Naive thymus-derived CD4-positive, alpha-beta T cell (primary cell): ENCODE measurements at places on chromosomes 11 and 22.

DNA sequence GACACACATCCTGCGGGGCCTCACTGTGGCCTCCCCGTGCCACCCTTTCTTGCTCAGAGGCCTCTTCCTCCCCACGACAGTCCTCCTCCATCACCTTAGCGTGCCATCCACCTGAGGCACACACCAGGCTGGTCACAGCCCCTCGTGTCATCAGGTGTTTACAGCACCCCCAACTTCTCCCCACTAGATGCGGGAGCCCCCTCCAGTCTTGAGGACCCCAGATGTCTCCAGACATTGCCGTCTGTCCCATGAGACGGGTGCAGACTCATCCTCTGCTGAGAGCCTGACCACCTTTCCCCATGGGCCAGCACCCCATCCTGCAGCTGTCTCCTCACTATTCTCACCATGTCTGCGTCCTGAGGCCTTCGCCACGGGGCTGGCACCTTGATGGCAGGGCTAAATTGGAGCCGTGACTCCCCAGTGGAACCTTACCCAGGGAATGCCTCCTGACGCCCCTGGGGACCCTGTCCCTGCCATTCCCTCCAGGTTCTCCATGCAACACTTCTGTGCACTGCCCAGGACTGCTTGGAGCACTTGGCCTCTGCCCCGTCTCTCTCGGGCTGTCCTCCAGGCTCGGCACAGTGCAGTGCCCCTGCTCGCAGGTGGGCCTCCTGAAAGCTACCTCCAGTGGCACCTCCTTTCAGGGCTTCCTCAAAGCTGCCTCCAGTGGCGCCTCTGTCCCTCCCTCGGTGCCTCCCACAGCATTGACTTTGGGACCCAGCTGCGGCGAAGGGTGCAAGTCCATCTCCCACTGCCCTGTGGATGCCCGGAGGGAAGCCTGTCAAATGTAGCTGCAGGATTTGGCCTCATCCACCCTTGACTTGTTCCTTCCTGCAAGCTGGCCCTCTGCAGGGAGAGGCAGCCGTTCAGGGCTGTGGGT lies 1386.8 kb downstream of the BRD1 start:
- H3K27ac ChIP-seq: no peak overlapping the region
- DNase-seq: no peak
- H3K36me3 ChIP-seq: no peaks in the 10 kb centered on the region
- H3K4me3 ChIP-seq: no peak overlapping the region

DNA sequence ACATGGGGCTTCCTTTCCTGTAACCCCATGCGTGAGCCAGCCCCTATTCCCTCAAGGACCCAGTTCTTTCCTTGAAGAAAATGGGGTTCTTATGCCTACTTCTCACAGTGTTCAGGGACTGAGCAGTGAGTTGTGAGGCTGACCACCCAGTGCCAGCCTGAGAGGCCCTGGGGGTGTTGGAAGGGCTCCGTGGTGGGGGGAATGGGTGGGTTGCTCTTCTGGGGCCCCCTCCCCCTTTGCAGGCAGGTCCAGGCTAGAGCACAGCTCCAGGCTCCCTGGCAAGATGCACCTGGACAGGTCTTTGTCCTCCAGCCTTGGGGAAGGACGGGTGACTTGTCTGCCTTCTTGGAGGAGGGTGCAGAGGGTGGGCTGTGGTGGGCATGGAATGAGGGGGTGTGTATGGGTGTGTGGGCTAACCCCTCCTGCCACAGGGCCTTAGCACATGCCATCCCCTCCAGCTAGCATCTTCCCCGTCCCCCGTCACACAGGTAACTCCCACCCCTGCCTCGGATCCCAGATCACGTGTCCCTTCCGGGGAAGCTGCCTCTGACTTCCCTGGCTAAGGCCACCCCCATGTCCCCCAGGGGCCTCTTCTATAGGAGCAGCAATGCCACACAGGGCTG lies 64.6 kb downstream of the MYEOV start:
- no peak overlapping the region for H3K27ac ChIP-seq
- DNase-seq: no peak
- no peaks in the 10 kb centered on the region for H3K27me3 ChIP-seq
- no peaks in the 10 kb centered on the region for H3K36me3 ChIP-seq
- no peak overlapping the region for H3K4me3 ChIP-seq

DNA sequence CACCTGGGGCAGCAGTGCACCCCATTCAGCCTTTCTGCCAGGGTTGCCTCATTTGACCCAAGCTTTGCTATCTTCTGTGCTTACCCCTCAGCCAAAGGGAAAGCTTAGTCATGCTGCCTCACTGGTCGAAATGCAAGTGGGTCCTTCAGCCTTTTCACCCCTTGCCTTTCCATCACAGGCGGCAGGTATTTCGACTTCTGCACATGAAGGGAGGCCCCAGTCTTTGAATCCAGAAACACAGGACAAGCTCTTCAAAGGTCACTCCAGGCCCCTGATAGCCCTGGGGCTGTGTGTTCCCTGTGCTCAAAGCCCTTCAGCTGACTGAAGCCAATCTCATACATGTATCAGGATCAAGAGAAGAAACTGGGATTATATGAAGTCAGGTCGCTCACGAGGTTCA lies 129.7 kb downstream of the SNX19 start:
- no peaks in the 10 kb centered on the region for H3K36me3 ChIP-seq
- no peaks in the 10 kb centered on the region for H3K27me3 ChIP-seq
- H3K4me1 ChIP-seq: no peaks in the 10 kb centered on the region
- DNase-seq: no peak
- H3K4me3 ChIP-seq: no peak overlapping the region
- no peak overlapping the region for H3K27ac ChIP-seq

- DNase-seq: no peak
- H3K27me3 ChIP-seq: no peaks in the 10 kb centered on the region
- no peak overlapping the region for H3K27ac ChIP-seq
- no peaks in the 10 kb centered on the region for H3K4me1 ChIP-seq
- H3K4me3 ChIP-seq: no peak overlapping the region
Measured at GRCh38 chr22:22070371-22070824, 87.8 kb upstream of the TOP3B start.

DNA sequence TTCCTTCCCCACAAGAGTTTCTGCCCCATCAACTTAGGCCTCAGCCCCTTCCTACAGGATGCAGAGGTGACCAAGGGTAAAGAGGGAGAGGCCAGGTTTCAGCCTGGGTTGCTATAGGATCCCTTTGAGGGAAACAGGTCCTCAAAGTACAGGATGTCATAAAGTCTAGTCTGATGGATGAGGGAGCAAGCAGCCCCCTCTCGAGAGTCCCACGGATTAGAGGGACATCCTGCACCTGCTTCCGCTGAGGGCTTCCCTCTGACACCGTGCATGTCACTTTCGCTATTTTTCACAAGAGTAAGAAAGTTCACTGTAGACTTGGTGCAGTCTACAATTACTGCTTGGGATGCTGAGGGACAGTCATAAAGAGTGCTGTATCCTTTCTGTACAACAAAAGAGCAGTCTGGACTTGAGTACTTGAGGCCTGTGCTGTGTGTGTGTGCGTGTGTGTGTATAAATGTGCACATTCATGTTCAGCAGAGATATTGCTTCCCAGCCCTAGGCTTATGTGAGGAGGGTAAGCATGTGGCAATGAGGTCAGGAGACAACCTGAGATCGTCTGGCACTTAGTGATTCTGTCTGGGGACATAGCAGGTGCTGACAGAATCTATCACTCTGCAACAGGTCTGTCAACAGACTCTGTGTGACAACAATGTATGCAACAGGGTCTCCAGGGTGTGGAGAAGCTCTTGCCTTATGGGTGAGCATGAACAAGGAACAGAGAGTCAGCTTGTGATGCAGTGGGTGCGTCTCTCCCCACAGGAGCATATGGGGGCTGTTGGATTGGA lies 18.0 kb upstream of the CHST1 start:
- no peaks in the 10 kb centered on the region for H3K27me3 ChIP-seq
- no peaks in the 10 kb centered on the region for H3K4me1 ChIP-seq
- no peaks in the 10 kb centered on the region for H3K36me3 ChIP-seq
- no peak overlapping the region for H3K4me3 ChIP-seq

DNA sequence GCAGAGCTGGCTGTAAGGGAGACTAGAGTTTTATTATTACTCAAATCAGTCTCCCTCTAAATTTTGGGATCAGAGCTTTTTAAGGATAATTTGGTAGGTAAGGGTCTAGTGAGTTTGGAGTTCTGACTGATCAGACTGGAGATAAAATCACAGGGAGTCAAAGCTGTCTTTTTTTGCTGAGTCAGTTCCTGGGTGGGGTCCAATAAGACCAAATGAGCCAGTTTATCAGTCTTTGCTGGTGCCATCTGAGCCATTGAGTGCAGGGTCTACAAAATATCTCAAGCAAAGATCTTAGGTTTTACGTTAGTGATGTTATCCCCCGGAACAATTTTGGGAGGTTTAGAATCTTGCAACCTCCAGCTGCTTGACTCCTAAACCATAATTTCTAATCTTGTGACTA lies 935.1 kb upstream of the RAG2 start:
- H3K36me3 ChIP-seq: no peaks in the 10 kb centered on the region
- no peaks in the 10 kb centered on the region for H3K4me1 ChIP-seq
- no peak overlapping the region for H3K4me3 ChIP-seq
- DNase-seq: no peak
- H3K27me3 ChIP-seq: no peaks in the 10 kb centered on the region

GRCh38 chr11:93870616-93871015 lies 20.2 kb upstream of the VSTM5 start:
- H3K27me3 ChIP-seq: no peaks in the 10 kb centered on the region
- no peak overlapping the region for H3K27ac ChIP-seq
- H3K4me3 ChIP-seq: no peak overlapping the region
- no peaks in the 10 kb centered on the region for H3K4me1 ChIP-seq

GRCh38 chr11:8382436-8383053 lies 118.9 kb upstream of the LMO1 start:
- H3K36me3 ChIP-seq: no peaks in the 10 kb centered on the region
- no peak overlapping the region for H3K4me3 ChIP-seq
- H3K27ac ChIP-seq: no peak overlapping the region
- no peak for DNase-seq
- no peaks in the 10 kb centered on the region for H3K27me3 ChIP-seq

DNA sequence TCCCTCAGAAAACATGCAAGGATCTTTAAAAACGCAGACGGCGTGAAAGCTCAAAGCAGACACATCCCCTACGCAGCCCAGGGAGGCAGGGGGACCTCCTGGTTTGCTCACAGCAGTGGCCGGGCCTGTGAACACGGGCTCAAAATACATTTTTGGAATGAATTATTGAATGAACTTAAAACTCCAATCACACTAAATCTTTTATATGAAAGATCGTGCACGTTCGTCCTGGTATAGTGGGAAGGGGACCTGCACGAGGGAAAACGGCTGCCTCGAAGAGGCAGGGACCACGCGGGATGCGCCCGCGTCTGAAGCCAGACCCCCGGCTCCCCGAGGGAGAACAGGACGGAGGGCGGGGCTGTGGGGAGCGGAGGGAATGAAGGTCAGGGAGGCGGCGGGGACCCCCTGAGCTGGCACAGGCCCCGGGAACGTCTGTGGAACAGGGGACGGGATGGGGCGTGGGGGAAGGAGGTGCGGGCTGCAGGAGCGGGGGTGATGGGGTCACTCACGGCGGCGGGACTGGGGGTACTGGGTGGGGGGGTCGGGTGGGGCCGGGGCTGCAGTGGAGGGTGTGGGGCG lies 1.3 kb upstream of the PANX2 start:
- peaks cover 4% of the 10 kb centered on the region for H3K27me3 ChIP-seq
- H3K36me3 ChIP-seq: no peaks in the 10 kb centered on the region
- H3K27ac ChIP-seq: no peak overlapping the region
- no peak for DNase-seq
- H3K4me1 ChIP-seq: no peaks in the 10 kb centered on the region

DNA sequence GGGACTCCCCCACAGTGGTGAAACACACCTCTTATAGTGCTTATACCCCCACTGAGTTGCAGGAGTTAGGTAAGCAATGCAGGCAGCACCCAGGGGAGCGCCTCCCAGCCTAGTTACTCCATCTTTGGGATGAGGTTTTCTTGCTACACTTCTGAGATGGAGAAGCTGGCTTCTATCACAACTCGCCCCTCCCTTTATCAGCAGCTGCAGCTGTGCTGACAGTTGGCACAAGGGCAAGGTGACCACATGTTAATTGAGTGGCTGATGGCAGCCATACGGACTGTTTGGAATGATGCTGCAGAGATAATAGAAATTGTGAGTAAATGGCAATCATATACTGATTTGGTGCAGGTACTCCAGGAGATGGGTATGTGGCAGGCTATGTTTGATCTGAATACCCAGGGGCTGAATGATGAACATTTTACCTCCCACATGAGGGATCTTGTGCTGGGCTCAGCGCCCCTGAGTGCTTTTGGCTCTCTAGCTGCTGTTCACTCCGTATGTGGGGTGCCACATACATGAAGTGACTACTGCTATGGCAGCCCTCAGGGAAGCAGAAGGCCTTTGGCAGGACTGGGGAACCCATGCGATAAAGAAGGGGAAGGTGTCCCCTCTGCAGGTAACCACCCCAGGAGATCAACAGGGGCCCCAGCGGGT lies 29.2 kb upstream of the KCNA4 start:
- no peaks in the 10 kb centered on the region for H3K4me1 ChIP-seq
- no peak overlapping the region for H3K27ac ChIP-seq
- H3K4me3 ChIP-seq: no peak overlapping the region

- H3K4me3 ChIP-seq: no peak overlapping the region
- H3K36me3 ChIP-seq: no peaks in the 10 kb centered on the region
- DNase-seq: no peak
- no peaks in the 10 kb centered on the region for H3K27me3 ChIP-seq
- no peaks in the 10 kb centered on the region for H3K4me1 ChIP-seq
Measured at GRCh38 chr11:111120161-111120560, 125.4 kb upstream of the POU2AF2 start.

DNA sequence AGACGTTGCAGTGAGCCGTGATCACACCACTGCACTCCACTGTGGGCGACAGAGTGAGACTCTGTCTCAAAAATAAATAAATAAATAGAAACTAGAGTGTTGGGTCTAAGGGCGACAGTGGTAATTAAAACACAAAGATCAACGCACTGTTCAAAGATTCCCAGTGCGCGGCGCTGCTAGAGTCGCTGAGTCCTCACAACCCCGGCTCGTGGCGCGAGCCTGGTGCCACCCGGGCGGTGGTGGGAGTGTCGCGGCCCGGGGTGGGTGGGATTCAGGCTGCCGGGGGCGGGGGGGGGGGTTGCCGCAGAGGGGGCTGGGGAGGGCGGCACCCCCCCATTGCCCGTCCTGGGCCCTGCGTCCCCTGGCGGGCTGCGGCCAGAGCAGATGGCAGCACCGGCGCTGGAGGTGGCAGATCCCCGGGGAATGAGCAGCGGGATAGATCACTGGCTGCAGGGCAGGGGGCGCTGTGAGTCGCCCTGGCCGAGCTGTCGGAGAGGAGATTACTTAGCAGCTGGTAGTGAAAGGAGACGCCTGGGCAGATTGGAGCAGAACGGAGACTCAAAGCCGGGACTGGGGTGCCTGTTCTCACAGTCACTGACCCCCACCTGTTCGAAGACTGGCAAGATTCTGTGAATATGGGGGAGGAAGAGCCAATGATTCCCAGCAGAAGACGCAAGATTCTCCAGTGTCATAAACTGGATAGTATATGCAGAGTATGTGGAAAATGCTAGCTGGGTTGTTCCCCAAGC lies 30.2 kb upstream of the APOBEC3A start:
- H3K27me3 ChIP-seq: no peaks in the 10 kb centered on the region
- H3K4me3 ChIP-seq: no peak overlapping the region
- H3K4me1 ChIP-seq: no peaks in the 10 kb centered on the region
- peak; percentile 10 for DNase-seq
- H3K36me3 ChIP-seq: no peaks in the 10 kb centered on the region
